Regular cardiac myocyte (primary cell): ENCODE measurements at places on chromosomes 5 and 9. TPM values are rescaled to one million over a fixed set of nuclear protein-coding genes. Genes with fewer than 3 reads are reported as not detected.

Gene IL3
- not detected in 2 replicates for total RNA-seq

Gene PCDHAC2
- total RNA-seq = 0.19 and 1.4 TPM in 2 replicates

Gene EQTN
- total RNA-seq = not detected in 2 replicates

Gene ADAMTS12
- 57.8 and 71.5 TPM in 2 replicates for total RNA-seq

Gene CER1
- not detected in 2 replicates for total RNA-seq

Gene OR2K2
- total RNA-seq = not detected in 2 replicates

Gene TTLL11
- total RNA-seq = 3.4 and 5.2 TPM in 2 replicates

Gene PDLIM4
- 33.0 and 37.2 TPM in 2 replicates for total RNA-seq

Gene SLC6A3
- total RNA-seq = not detected in 2 replicates

Gene INVS
- total RNA-seq = 30.1 and 31.0 TPM in 2 replicates

Gene DOCK2
- 2.3 and 3.4 TPM in 2 replicates for total RNA-seq

Gene PLPP7
- total RNA-seq = 16.9 and 19.4 TPM in 2 replicates

Gene NEUROG1
- not detected in 2 replicates for total RNA-seq

Gene RFX3
- total RNA-seq = 2.7 and 2.8 TPM in 2 replicates

Gene SPINK4
- not detected in 2 replicates for total RNA-seq

Gene CDH9
- total RNA-seq = not detected in 2 replicates

Gene IL4
- not detected in 2 replicates for total RNA-seq

Gene TCF7
- under 0.01 and 0.38 TPM in 2 replicates for total RNA-seq

Gene CAVIN4
- 1.1 and 1.5 TPM in 2 replicates for total RNA-seq

Gene TUT7
- 38.0 and 42.3 TPM in 2 replicates for total RNA-seq

Gene SLC4A9
- under 0.01 TPM in 1 of 2 replicates, not detected in the other for total RNA-seq

Gene TPPP
- total RNA-seq = under 0.01 and 0.19 TPM in 2 replicates

Gene RIOK2
- total RNA-seq = 31.6 and 38.0 TPM in 2 replicates

Gene RANBP3L
- not detected in 2 replicates for total RNA-seq

Gene FOXD1
- 6.5 and 7.1 TPM in 2 replicates for total RNA-seq

Gene TYRP1
- 1.7 TPM in 1 of 2 replicates, not detected in the other for total RNA-seq

Gene BTNL8
- total RNA-seq = not detected in 2 replicates

Gene IRX2
- total RNA-seq = 0.38 and 0.56 TPM in 2 replicates

Gene CYLC2
- total RNA-seq = not detected in 2 replicates

Gene DPP7
- total RNA-seq = 33.9 and 69.9 TPM in 2 replicates

Gene TCERG1
- 27.3 and 28.4 TPM in 2 replicates for total RNA-seq

Gene TRPM3
- 1.7 and 3.1 TPM in 2 replicates for total RNA-seq

Gene PCDHGC4
- 0.77 and 1.1 TPM in 2 replicates for total RNA-seq

Gene TMOD1
- under 0.01 and 0.28 TPM in 2 replicates for total RNA-seq

Gene CDX1
- total RNA-seq = 0.38 and 0.56 TPM in 2 replicates

Gene PAEP
- total RNA-seq = not detected in 2 replicates

Gene LCN9
- total RNA-seq = not detected in 2 replicates

Gene TBCA
- 99.2 and 175 TPM in 2 replicates for total RNA-seq

Gene ABCA1
- total RNA-seq = 73.2 and 107 TPM in 2 replicates

Gene ABL1
- total RNA-seq = 66.5 and 76.1 TPM in 2 replicates

Gene B4GALT1
- 37.2 and 51.6 TPM in 2 replicates for total RNA-seq

Gene FIBCD1
- 3.3 and 3.4 TPM in 2 replicates for total RNA-seq

Gene KIF27
- total RNA-seq = 2.5 and 4.5 TPM in 2 replicates

Gene CTSV
- under 0.01 and 0.38 TPM in 2 replicates for total RNA-seq

Gene CERCAM
- 61.5 and 181 TPM in 2 replicates for total RNA-seq

Gene RASGRF2
- total RNA-seq = 3.9 and 5.4 TPM in 2 replicates

Gene RLN2
- not detected in 2 replicates for total RNA-seq

Gene CCDC192
- total RNA-seq = not detected in 2 replicates

Gene CSF2
- 0.38 and 1.1 TPM in 2 replicates for total RNA-seq

Gene PCDHGB1
- total RNA-seq = 0.38 and 3.1 TPM in 2 replicates

Gene BASP1
- total RNA-seq = 113 and 161 TPM in 2 replicates

Gene WDR31
- total RNA-seq = 1.3 and 2.0 TPM in 2 replicates

Gene PCDHB15
- 0.38 and 1.4 TPM in 2 replicates for total RNA-seq

Gene WDR38
- total RNA-seq = not detected in 2 replicates

Gene KIF24
- 0.85 and 2.7 TPM in 2 replicates for total RNA-seq

Gene LCN2
- not detected in 2 replicates for total RNA-seq

Gene CTNND2
- not detected in 2 replicates for total RNA-seq

Gene TGFBI
- 601 and 2,751 TPM in 2 replicates for total RNA-seq
